Tibial artery (tissue), 4 donors: ENCODE measurements at places on chromosomes 5 and 9.

GRCh38 chr9:133786371-133786753 lies 48.2 kb upstream of the SARDH start:
- no peak for DNase-seq

- peak; percentile 74 for DNase-seq
These were observed 14.3 kb downstream of the MCCC2 start for GRCh38 chr5:71601222-71602026.

- no peak for DNase-seq
These were observed 65.3 kb downstream of the ADAMTSL1 start for GRCh38 chr9:18539203-18539693.

- no peak for DNase-seq
These were observed 388.7 kb downstream of the CETN3 start for GRCh38 chr5:90020575-90021538.

DNA sequence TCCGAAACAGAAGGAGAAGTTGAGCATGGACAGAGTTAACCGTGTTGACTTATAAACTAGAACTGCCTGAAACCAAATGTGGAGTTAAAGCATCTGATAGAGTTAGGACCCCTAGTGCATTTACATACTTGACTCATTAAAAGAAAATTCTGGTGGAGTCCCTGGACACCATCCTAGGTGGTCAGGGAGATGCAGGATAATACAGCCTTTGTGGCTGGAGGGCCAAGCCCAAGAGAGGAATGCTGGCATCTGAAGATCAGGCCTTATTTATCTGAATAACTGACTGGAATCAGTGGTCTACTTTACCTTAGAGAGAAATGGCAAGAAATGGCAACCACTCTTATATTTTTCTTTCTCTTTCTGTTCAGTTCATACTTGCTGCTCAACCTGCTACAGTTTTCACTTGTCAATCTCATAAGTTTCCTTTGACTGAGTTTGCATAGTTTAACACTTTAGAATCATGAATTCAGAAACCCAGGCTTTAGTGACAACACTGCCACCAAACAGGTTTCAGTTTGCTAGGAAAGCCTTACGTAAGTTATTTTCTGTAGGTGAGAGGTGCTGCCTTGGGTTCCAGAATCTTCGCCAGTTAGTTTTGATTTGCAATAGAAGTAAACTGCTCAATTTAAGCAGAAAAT lies 10.2 kb downstream of the CMYA5 start:
- DNase-seq: no peak
